ENCODE measurements at places on chromosomes 1 and 21.

GRCh38 chr1:83827741-83828140, 171.2 kb downstream of the TTLL7 start:
- no peak for DNase-seq

DNA sequence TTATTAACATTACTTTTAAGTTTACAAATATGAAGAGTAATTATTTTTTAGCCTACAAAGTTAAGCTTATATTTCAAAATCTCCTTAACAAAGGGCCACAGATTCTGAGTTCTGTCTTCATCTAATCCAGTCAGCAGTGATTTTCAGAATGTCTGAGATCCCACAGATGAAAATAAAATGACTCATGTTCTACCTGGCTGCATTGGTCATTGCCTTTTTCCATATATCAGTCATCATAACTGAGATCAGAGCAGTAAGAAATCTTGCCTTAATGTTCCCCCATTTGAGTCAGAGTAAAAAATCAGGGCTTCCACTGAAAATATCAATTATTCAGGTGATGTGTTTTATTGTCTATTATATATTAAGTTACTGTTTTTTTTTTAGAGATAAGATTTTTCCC, 416.1 kb downstream of the MRPL39 start:
- DNase-seq: no peak

- DNase-seq: no peak
Measured at GRCh38 chr1:180981596-180982387, 40.9 kb downstream of the STX6 start.

GRCh38 chr1:117026361-117026760, 24.8 kb downstream of the CD101 start:
- DNase-seq: no peak

DNA sequence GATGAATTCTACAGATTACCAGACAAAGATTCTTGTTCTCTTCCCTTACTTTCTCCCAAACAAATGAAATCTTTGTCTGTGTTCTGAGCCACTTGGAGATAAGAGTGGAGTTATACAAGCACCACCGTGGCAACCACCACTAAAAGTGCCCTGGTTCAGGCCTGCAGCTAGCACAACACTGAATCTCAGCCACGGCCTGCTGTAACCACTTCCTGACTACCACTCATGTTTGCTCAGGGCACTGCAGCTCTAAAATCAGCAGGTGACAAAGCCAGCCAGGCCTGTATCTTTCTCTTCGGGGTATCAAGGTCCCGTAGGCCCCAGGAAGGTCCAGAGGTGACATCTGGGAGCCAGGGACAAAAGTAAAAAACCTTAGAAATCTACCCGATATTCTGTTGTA, 3.2 kb upstream of the OR2T6 start:
- DNase-seq: no peak

DNA sequence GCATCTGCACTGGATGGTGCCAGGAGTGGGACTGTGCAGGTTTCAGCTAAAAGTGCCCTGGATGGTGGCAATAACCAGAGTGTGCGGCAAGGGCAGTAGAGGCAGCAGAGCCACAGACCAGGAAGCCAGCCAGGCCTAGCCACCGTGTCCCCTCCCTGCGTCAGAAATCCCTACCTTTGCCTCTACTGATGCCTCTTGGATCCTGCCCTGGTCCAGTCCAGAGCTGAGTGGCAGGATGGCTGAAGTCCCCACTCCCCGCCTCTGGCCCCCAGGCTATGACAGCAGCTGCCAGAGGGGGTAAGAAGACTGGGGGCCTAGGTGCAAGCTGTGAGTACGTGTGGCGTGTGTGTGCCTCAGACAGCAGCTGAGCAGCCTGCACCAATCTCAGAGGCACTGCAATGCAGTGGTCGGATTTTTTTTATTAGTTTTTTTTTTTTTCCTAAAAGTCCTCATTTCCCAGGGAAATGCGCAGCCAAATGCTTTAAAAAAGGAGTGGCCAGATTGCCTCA, 51.9 kb downstream of the SYT2 start:
- no peak for DNase-seq

DNA sequence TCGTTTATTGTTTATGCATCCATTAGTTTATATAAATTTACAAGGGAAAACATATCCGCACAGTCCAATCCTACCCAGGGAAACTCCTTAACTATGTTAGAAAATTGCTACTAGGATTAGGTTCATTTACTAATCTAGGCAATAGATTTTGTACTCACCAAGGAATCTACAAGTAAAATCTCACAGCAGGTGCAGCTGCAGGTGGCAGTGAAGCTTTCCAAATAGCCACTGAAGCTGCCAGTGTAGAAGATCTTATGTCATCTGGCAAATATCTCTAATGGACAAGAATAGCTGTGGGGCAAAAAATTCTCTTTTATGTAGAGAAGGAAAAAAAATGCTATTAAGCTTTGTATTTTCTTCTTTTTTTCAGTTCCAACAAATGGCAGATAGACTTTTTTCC, 963.4 kb upstream of the ADGRL4 start:
- no peak for DNase-seq

- no peak for DNase-seq
Measured at GRCh38 chr1:87219141-87219540, 109.5 kb upstream of the LMO4 start.

DNA sequence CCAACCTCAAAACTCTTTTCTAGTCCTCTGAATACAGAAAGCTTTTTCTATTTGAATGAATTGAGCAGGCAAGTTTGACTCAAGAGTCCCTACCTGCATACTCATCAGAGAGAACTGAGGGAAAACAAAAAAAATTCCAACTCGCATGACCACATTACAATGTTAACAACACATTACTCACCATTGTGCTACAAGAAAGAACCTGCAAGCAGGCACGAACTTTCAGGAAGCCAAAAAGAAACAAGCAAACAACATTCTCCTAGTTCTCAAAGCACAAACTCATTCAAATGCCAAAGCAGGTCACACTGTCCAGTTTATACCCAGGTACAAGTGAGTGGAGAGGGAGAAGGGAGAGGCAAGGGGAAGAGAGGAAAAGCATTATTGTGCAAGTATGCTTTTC, 14.6 kb downstream of the OTUD7B start:
- DNase-seq: no peak

GRCh38 chr1:56135069-56135863, 444.1 kb downstream of the PLPP3 start:
- no peak for DNase-seq

- DNase-seq: peak; percentile 49
Measured at GRCh38 chr1:178086766-178087165, 7.1 kb upstream of the RASAL2 start.

- no peak for DNase-seq
Measured at GRCh38 chr1:10063878-10064277, 31.1 kb downstream of the UBE4B start.

DNA sequence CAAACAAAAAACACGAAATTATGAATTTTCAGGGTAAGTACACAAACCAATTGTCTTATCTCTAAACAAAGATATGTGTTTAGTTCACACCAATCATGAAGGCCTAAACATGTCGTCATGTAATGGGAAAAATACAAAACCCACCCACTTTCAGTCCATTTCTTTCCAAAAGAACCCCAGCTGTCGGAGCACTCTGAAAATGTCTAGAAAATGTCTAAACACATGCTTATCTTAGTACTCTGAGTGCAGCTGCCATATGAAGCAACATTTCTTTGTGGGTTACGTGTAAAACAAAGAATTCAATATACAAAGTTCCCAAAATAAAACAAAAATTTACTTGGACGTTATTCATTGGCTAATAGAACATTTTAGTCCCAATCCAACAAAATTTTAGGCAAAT, 22.7 kb downstream of the SERBP1 start:
- no peak for DNase-seq

- no peak for DNase-seq
Measured at GRCh38 chr1:180527101-180527669, 24.8 kb upstream of the ACBD6 start.

DNA sequence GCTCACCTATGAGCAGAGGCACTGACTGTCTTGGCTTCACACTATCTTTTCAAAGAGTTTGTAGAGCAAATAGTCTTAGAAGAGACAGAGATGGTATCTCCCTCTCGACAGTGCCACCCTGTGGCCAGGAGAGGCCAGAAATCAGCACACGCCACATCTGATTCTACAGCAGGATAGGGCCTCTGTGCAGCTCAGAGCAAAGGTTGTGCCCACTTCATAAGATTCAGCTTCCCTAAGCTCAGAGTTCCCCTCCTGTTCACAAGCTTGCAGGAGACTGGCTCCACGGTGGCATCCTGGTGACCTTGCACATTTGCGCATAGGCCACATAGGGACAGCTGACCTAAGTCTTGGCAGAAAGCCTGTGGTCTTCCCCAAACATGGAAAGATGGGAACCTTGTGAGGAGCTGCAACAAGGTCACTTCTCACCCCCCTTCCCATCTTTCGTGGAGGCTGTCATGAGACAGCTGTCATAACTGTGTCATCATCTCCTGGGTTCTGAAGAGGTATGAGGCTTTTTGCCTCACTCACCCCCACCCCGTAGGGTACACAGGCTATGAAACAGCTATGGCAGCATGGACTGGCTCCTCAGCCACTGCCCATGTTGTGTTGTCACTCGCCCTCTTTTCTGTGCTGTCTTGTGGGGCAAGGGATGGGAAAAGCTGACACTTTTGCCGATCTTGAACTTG, 3.0 kb downstream of the ITLN2 start:
- peak; percentile 8 for DNase-seq

DNA sequence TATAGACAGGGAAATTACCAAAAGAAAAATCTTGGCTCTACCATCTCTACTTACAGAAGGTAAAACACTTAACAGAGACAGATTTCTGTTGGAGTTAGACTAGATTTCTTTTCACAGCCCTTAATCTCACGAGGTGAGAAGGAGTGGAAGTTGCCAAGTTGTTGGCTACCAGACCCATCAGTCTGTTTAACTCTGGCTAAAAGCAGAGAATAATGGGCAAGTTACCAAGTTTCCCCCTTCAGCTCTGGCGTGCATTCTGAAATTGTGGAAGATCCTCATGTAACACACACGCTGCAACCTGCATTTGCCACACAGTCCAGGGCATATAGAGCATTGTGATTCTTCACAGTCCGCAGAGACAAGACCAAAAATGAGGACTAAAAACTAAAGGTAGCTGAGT, 49.3 kb downstream of the STX6 start:
- DNase-seq: no peak

DNA sequence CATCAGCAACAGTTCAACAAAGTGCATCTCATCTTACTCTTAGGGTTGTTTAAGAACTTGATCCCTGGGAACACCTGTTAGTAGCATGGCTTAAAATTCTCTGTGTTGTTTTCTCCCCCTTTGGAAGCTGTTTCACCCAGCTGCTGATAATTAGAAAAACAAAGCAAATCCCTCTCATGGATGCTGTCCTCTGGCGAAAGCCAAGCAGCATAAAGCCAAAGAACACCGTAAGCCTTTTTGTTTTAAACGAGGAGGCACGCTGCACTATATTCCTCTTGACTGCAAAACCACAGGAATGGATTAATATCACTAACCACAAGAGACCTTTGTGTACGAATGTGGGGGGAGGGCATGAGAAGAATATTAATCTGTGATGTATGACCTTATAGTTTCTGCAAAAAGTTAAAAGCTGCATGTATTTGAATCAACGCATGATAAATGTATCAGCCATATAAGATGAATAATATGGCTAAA, 923.2 kb downstream of the LTN1 start:
- DNase-seq: peak; percentile 72

- DNase-seq: no peak
Measured at GRCh38 chr1:200095057-200095577, 67.6 kb downstream of the NR5A2 start.

DNA sequence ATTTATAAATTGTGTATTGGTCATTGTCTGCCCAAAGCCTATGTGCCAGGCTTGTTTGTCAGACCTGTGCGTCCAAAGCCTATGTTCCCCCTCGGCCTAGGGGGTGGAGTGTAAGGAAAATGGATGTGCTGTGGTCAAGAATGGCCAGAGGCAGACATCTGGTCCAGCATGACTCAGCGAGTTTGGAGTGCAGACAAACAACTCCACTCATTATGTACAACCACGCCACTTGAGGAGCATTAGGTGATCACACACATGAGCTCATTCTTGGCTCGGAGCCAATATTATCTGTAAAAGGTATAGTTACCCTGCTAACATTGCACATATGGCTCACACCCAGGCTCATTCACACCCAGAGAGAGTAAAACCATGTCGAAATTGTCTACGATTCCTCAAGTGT, 1047.6 kb upstream of the ADGRL4 start:
- DNase-seq: peak; percentile 32

GRCh38 chr21:38244885-38245869, 11.6 kb upstream of the KCNJ15 start:
- peak; percentile 72 for DNase-seq

All from fibroblast of gingiva (primary cell).